ENCODE measurements at places on chromosomes 5 and 9.
A peak's percentile ranks its signal among the peaks of the same experiment; 100 is the strongest.

- DNase-seq, result no peak
These were observed 28.3 kb downstream of the ARHGEF28 start for GRCh38 chr5:73654171-73654811.

- no peak for DNase-seq
These were observed 9.0 kb upstream of the PAPPA start for GRCh38 chr9:116144555-116144954.

GRCh38 chr5:34498572-34498971 lies 157.6 kb upstream of the RAI14 start:
- no peak for DNase-seq

GRCh38 chr5:150625164-150625535 lies 15.3 kb upstream of the SYNPO start:
- no peak for DNase-seq

DNA sequence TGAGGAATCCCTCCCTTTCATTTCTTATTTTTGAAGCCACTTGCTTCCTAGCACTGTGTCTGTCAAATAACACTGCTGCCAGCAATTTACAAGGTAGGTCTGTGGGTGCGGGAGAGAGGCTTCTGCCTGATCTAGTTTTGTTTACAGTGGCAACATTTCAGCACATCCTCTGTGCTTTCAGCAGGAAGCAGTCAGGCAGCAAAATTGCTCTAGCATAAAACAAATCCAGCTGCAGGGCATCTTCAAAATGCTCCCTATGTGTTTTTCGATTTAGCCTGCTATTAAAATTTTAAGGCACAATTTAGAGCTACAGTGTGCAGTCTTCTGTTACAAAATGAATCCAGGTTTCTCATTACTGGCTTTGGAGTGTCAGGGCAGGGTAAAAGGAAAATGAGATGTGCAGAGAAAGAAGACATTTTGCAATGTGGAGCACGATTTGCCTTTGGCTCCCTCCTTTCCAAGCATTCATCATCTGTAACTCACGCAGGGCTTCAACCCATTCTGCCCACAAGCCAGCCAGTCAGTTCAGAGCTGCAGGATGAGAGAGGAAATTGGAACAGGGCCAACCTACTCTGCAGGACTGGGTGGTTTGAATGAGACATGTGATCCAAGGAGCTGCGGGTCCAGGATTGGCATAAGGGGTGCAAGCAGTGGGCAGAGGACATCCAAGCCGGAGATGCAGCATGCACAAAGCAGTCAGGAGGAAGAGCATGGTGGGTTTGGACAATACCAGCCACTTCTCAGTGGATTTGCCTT lies 143.4 kb upstream of the APC start:
- DNase-seq, result no peak

- no peak for DNase-seq
These were observed 1726.4 kb upstream of the NUDT12 start for GRCh38 chr5:105288946-105289345.

- DNase-seq, result no peak
These were observed 91.8 kb upstream of the MAN2A1 start for GRCh38 chr5:109597893-109598292.

DNA sequence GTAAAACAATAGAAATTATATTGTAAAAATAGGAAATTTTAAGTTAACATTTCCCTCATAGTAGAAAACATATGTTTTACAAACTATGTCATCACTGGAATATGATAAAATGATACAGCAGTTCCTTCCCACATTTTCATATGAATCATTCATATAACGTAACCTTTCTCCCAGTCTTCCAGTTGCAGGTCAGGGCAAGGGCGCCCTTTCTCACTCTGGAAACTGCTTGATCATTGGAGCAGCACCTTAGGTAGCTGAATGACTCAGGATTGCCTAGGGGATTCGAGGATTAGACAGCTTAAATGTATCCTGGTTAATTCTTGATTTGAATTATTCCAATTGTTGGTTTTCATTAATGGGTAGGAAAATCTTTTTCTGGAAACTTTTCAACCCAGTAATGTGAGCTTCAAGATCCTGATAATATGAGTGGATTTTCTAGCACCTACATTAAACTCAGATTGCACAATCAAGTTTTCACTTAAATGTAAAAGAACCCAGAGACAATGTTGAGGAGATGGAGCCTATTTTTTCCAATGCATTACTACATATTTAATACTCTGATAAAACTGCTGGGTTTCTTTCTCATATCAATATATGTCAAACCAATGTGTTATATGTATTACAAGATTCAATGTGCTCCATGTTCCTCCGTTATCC lies 32.6 kb upstream of the ANXA1 start:
- no peak for DNase-seq

DNA sequence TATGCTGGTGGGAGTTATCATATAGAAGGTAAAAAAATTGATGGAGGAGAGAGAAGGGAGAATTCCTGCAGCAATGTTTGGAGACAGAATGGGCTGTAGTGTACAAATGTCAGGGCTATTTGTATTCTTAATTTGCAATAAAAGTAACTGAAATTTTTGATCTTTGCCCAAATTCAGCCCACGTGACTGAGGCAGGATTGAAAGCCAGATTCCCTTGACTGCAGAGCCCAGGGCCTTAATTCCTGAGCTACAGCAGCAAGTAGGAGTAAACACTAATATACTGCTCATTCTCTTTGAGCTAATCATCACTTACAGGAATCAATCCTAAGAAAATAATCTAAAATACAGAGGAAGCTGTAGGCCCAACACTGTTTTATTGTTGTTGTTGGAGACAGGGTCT lies 5.2 kb upstream of the ANXA6 start:
- DNase-seq, result no peak

- no peak for DNase-seq
These were observed 732 bp downstream of the GBGT1 start for GRCh38 chr9:133162861-133163503.

- no peak for DNase-seq
These were observed 143.7 kb downstream of the TRIO start for GRCh38 chr5:14286574-14287421.

DNA sequence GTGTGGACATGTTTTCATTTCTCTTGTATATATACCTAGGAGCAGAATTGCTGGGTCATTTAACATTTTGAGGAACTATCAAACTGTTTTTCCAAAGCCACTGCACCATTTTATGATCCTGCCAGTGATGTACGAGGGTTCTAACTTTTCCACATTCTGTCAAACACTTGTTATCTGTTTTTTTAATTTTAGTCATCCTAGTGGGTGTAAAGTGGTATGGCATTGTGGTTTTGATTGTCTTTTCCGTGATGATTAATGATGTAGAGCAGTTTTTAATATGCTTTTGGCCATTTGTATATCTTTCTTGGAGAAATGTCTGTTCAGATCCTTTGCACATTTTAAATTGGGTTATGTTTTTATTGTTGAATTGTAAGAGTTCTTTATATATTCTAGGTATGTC lies 107.0 kb downstream of the MELK start:
- no peak for DNase-seq

DNA sequence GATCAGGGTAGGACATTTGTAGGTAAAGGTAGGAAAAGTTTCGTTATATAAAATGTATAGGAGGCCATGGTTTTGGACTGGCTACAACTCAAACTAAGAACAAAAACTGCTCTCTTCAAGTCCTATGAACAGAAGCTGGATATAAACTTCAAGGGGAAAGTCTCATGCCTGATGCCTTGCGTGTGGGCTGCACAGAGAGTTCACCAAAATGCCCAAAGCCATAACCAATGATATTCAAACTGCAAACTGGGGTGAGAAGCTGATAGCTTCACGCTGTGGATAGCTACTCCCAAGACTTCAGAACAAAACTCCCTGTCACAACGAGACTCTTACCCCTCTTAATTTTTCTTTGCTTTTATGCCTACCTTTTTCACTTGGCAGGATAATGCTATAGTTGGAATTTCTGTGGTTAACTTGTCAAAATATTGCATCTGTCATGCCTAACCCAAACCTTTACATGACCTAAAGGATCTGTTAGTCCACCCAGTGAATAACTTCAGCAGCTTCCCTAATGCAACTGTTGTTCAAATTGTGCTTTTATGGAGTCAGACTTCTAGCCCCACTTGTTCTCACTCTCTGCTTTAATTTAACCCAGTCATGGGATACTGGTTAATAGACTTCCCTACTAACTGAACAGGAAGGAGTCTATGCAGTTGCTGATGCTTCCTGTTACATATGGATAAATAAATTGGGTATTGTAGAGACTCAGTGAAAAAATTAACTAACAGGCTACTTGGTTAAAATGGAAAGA lies 71.9 kb downstream of the SFXN1 start:
- DNase-seq, result no peak

- DNase-seq, result no peak
These were observed 84.4 kb upstream of the GPR151 start for GRCh38 chr5:146600376-146600775.

DNA sequence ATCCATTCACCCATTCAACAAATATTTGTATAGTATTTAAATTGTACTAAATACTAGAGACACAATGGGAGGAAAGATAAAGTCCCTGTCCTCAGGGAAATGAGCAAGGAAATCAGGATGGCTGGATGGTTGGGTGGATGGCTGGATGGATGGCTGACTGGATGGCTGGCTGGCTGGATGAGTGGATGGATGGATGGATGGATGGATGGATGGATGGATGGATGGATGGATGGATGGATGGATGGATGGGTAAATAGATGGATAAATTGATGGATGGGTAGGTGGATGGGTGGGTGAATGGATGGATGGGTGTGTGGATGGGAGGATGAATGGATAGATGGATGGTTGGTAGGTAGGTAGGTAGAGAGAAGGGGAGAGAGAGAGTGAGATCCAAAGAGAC lies 41.5 kb upstream of the WWC1 start:
- DNase-seq, result no peak

DNA sequence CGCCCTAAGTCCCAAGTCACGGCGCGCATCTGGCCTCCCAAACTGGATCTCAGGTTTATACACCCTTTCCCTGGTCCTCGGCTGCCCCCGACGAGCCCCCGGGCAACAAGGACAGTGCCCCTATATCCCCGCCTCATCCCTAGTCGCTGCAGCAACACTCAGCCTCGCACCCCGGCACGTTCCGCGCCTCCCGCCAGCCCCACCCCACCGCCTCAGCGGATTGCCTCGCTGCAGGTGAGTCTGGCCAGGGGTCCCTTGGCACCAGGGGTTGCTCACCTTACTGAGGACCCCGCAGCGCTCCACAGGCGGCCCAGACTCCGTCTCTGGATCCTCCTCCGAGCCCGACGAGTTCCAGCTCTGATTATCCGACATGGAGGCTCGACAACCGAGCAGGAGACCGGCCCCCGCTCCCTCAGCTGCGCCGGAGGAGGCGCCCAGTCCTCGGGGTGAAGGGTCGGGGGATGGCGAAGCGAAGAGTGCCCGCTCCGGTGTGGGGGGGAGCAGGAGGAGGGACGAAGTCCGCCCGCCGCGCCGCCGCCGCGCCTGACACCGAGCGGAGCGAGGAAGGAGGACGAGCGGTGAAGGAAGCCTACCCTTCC lies 494 bp downstream of the CERT1 start:
- DNase-seq, result no peak

GRCh38 chr9:13552606-13553215 lies 273.2 kb upstream of the MPDZ start:
- DNase-seq, result no peak

GRCh38 chr5:64625678-64626077 lies 64.6 kb upstream of the SHISAL2B start:
- DNase-seq, result no peak

- DNase-seq, result no peak
These were observed 434.5 kb downstream of the KDM4C start for GRCh38 chr9:7192266-7192665.

DNA sequence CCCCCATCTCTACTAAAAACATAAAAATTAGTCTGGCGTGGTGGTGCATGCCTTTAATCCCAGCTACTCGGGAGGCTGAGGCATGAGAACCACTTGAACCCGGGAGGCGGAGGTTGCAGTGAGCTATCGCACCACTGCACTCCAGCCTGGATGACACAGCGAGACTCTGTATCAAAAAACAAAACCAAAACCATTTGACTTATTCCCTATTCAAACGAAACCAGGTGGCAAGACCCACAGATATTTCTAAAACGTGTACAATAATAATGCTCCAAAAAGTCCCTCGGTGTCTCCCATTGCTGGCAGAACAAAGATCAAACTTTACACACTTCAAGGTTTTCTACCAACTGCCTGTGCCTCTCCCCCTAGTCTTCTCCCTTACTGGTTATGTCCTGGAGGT lies 29.8 kb downstream of the HMGCR start:
- no peak for DNase-seq

DNA sequence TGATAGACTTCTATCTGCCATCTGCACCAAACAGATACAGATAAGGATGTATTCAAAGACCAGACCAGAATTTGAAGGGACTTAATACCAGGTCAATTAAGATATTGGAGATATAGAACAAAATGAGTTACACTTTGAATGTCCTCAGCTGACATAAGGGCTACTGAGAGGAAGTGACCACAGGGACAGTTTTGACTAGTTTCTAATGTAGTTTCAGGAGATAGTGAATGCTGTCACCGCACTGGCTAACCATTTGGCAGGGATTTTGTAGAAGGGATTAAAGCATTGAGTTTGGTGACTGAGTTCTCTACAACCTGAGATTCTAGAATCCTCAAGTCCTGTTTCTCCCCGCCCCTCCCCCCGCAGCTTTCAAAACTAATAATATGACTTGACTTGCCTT lies 22.7 kb downstream of the CCNH start:
- no peak for DNase-seq

GRCh38 chr5:131394128-131394527 lies 130.3 kb downstream of the CDC42SE2 start:
- no peak for DNase-seq

DNA sequence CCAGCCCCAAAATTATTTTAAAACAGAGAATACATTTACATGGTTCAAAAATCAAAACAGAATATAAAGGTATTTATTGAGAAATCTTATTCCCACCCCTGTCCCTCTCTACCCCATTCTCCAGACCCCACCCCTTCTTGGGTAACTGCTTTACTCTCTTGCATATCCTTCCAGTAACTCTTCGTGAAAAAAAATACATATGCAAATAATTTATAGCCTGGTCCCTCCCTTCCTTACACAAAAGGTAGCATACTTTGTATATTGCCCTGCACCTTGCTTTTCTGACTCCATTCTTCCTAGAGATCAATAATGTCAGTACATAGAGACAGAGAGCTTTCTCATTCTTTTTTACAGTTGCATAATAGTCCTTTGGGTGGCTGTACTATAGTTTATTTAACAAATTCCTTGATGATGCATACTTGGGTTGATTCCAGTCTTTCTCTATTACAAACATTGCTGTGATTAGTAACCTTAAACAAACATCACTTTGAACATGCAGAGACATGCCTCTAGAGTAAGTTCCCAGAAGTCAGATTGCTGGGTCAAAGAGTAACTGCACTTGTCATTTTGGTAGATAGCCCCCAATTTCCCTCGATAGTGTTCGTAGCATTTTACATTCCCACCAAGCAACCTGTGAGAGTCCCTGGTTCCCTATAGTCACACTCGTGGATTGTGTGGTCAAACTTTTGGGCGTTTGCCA lies 47.9 kb downstream of the STOM start:
- no peak for DNase-seq

- DNase-seq, result no peak
These were observed 56.8 kb upstream of the TBCA start for GRCh38 chr5:77832938-77833337.

DNA sequence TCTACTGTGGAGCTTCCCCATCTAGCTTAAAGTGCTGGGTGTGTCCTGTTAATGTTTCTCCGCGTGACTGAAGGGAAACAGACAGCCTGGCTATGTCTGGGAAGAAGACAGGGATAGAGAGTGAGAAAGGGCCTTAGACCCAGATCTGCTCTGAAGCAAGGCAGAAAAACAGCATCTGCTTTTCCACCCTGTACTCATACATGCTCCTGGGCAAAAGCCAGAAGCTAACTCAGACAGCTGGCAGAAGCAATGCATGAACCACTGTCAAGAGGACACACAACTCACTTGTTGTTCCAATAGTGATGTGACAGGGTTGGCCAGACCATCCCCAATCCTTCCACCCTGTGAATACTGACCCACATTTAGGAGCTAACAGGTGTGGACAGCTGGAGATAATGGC lies 63.3 kb downstream of the DPYSL3 start:
- peak; percentile 41 for DNase-seq
